ENCODE measurements at places on chromosomes 5 and 9. TPM values are rescaled to one million over a fixed set of nuclear protein-coding genes. Genes with fewer than 3 reads are reported as not detected.

Gene LCN9
- not detected for total RNA-seq

Gene WNT8A
- not detected for total RNA-seq

GRCh38 chr5:174794931-174795672, 70.7 kb downstream of the MSX2 start:
- no peak for DNase-seq

DNA sequence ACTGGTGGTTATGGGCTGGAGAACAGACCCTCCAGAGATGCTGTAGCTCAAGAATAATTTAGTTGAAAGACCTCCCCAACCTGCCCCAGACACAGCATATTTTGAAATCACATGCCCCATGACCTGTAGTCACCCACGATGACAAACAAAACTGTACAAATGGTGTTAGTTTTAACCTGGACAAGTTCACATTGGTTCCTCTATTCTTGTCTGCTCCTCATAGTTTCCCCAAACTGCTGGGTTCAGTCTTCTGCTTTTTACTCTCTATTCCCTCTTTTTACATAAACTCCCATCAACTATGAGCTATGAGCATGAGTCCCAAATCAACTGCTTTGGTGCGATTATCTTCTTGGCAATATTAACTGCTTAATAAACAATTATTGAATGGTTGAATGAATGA, 365.3 kb upstream of the CLINT1 start:
- DNase-seq: no peak

DNA sequence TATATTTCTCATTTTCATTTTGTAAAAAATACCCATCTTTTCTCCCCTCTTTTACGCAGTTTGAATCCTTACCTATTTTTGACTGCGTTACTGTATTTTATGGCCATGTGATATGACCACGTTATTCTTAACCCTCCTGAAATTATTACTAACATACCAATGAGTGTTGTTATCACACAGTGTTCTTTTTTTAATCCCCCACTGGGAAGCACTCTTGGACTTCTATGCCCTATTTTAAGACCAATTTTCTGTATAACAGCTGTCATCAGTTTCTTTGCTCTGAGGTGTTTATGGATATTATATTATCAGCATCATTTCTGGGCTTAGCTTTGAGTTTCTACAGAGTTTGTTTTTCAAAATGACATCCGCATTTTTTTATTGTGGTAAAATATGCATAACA, 71.1 kb downstream of the CFAP95 start:
- no peak for DNase-seq

- no peak for DNase-seq
Observed at GRCh38 chr5:133421394-133421793, 190.9 kb downstream of the FSTL4 start.

Measured in kidney epithelial cell (primary cell).